ENCODE measurements at places on chromosomes 11 and 22.

DNA sequence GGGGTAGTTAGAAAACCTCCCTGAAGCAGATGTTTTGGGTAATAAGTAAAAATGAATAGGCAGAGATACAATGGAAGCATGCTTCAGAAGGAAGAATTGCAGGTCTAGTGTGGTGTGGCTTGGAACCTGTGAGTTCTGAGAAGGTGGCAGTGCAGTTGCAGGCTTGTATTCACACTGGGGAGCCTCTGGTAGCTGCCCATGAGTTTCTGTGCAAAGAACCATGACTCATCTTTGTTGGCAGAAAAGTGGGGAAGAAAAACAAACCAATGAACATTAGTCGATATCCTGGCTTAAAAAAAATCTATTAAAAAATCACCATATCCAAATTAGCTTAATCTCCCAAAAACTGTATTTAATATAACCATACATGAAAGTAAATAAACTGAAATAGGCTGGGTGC lies 232.6 kb downstream of the FAT3 start:
- DNase-seq: no peak

GRCh38 chr11:5690736-5691135 lies 1.1 kb downstream of the TRIM22 start:
- DNase-seq: no peak

GRCh38 chr11:103228807-103229206 lies 119.6 kb downstream of the DYNC2H1 start:
- no peak for DNase-seq

GRCh38 chr11:31641477-31642062 lies 132.0 kb downstream of the ELP4 start:
- no peak for DNase-seq

- DNase-seq: no peak
Measured at GRCh38 chr11:6640036-6640984, 15.3 kb downstream of the DCHS1 start.

DNA sequence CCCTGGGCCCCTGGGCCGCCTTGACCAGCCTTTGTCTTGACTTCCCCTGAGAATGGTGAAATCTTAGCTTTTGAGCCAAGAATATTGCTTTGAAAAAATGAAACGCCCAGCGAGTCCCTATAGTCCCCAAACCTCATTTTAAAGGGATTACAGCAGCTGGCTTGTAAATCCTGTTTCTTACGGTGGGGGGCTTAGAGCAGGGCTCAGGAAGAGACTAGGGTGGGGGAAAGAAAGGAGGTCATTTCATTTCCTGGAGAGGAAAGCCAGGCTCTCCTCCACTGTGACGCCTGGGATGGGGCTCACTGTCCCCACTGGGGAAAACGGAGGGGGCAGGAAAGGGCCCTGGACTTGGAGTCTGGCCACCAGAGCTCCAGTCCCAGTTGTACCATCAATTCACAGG lies 72.2 kb upstream of the ALX4 start:
- DNase-seq: no peak

- no peak for DNase-seq
Measured at GRCh38 chr11:107493117-107493516, 35.5 kb upstream of the CWF19L2 start.

- DNase-seq: no peak
Measured at GRCh38 chr11:101264306-101264705, 134.7 kb upstream of the PGR start.

DNA sequence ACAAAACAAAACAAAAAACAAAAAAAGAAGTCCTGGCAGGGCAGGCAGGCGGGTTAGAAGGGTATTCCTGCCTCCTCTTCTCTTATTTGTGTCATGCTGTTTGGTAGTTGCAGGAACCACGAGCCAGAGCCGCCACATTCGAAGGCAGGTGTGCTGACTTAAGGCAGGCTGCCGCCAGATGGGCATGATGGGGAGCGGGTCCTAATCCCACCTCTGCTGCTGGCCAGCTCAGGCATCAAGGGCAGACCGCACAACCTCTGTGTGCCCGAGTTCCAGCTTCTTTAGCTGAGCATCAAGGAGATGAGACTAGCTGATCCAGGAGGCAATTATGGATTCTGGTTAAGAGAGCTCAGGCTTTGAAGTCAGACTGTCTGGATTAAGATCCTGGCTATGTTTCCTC lies 12.1 kb downstream of the OAF start:
- DNase-seq: no peak

GRCh38 chr11:36899800-36900199 lies 301.8 kb upstream of the RAG2 start:
- DNase-seq: no peak

GRCh38 chr11:92967867-92968266 lies 1.6 kb upstream of the MTNR1B start:
- no peak for DNase-seq

GRCh38 chr11:129364143-129364654 lies 11.4 kb upstream of the BARX2 start:
- DNase-seq: peak; percentile 51

DNA sequence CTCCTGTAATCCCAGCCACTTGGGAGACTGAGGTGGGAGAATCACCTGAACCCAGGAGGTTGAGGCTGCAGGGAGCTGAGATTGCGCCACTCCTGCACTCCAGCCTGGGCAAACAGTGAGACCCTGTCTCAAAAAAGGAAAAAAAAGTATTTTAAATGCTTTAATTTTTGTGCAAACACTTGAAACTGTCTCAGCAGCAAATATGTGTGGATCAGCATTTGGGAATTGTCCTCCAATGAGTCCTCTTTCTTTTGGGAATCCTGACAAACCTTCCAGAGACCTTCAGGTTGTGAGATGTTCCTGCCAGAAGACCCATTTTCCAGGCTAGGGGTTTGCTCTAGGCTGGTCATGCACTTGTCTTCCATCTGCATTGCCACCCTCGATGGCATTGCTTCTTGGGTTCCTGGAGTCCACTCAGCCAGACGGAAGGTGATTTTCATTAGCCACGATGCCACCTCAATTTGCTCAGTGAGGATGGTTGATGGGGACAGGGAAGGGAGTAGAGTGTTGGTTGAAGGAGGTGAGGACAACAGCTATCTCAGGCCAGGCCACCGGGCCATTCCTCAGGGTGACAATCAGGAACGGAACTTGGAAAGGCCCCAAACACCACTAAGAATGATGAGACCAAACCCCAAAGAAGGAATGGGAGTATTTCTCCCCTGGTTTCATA lies 55.4 kb downstream of the ST14 start:
- no peak for DNase-seq

GRCh38 chr11:122137078-122137793 lies 21.2 kb upstream of the BLID start:
- DNase-seq: no peak

GRCh38 chr11:47536915-47537314 lies 16.0 kb downstream of the CELF1 start:
- no peak for DNase-seq

- no peak for DNase-seq
Measured at GRCh38 chr11:112518371-112518770, 257.7 kb upstream of the PLET1 start.

DNA sequence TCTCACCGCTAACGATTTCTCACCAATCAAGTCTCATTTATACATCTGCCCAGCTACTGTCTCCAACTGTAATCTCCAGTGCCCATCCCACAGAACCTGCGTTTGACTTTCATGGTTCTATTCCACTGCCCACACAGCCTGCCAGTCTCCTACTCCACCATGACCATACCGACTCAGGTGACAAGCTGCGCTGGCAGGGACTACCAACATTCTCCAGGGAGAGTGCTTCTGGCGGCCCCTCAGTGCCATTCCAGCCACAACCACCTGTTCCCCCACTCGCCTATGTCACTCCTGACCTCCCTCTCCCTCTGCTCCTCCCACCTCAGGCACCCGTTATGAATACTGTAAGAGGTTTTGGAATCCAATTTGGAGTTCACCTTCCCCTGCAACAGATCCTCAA lies 108.5 kb upstream of the BID start:
- no peak for DNase-seq

DNA sequence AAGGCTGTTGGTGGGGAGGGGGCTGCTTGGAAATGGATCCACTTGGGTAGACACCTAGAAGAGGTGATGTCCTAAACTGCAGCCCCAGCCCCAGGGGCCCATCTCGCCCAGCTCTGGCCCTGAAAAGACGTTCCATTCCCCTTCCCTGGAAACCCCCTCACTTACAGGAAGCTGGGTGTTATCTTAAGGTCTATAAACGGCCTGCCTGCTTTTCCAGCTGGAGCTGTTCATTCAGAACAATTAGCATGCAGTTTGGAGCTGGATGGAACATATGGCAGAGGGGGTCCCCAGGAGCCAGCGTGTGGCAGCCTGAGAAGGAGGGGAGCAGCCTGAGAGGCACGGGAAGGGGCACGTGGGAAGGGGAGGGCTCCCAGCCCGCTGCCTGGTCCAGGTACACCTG lies 139.6 kb downstream of the PKNOX2 start:
- DNase-seq: no peak

DNA sequence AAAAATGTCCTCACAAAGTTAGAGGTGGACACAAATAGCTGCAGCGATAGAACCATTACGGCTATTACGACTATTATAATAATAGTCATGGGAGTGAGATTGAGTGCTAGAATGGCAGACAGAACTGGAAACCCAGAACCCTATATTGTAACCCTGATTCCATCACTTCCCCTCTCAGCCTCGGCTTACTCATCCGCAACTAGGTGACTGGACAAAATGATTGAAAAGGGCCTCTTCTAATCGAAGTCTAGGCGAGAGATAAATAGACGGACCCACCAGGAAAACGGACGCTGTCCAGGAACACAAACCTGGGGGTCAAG lies 629 bp downstream of the PSMA1 start:
- DNase-seq: no peak

GRCh38 chr22:37610480-37611129 lies 2.0 kb downstream of the GGA1 start:
- DNase-seq: no peak

DNA sequence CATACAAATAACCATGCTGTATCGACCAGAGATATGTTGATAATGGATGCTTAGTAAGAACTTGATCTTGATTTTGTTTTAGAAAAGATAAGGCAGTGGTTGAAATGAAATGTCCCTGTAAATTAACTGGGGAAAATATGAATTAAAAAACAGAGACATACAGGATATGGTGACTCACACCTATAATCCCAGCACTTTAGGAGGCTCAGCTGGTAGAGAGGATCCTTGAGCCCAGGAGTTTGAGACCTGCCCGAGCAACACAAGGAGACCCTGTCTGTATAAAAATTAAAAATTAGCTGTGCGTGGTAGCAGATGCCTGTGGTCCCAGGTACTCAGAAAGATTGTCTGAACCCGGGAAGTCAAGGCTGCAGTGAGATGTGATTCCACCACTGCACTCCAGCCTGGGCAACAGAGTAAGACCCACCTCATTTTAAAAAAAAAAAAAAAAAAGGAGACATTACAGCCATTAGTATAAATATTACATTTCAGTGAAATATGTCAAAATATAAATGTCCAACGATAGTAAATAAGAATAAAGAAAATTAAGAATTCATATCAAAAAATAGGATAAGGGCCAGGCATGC lies 4.6 kb downstream of the PICALM start:
- no peak for DNase-seq

DNA sequence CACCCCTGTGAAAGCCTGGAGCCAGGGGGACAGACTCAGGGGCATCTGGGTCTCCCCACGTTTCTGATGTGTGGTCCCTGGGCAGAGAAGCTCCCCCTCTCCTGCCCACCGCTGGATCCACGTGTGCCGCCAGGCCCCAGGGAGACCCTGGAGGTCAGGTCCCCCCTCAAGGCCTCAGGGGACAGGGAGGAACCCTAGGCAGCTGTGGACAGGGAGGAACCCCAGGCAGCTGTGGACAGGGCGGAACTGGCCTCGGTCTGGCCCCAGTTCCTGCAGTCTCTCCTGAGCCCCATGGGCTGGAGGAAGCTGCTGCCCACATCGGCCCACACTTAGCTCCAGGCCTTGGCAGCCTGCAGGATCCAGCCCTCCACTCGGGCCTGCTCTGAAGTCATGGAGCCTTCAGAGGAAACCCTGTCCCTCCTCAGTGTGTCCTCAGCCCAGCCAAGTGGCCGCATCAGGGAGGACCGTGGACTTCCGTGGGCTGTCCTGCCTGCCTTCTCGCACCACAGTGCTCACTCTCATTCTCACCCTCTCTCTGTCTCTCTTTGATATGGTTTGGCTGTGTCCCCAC lies 127.7 kb downstream of the BRD1 start:
- DNase-seq: no peak

DNA sequence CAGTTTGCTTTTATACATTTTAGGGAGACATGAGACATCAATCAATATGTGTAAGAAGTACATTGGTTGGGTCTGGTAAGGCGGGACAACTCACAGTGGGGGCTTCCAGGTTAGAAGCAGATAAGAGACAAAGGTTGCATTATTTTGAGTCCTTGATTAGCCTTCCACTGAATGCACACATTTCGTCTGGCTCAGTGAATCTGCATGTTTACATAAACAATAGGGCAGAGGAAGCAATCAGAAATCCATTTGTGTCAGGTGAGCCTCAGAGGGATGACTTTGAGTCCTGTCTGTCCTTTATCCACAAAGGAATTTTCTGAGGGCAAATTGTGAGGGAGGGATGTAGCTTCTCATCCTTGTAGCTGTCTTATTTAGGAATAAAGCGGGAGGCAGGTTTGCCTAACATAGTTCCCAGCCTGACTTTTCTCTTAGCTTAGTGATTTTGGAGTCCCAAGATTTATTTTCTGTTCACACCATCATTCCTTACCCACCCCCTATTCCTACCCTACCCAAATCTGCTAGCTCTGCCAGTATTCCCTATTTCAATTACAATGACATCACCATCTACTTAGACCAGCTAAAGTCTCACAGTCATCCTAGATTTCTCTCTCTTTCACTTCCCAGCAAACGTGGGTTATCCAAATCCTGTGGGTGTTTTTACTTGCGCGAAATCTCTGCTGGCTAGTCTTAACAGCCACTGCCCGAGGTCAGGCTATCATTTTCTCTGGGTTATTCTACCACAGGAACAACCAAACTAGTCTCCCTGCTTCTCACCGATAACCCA lies 2.9 kb downstream of the SC5D start:
- DNase-seq: no peak

GRCh38 chr22:49488943-49489342 lies 338.7 kb downstream of the BRD1 start:
- no peak for DNase-seq

GRCh38 chr11:117444711-117445658 lies 117.3 kb downstream of the CEP164 start:
- no peak for DNase-seq

DNA sequence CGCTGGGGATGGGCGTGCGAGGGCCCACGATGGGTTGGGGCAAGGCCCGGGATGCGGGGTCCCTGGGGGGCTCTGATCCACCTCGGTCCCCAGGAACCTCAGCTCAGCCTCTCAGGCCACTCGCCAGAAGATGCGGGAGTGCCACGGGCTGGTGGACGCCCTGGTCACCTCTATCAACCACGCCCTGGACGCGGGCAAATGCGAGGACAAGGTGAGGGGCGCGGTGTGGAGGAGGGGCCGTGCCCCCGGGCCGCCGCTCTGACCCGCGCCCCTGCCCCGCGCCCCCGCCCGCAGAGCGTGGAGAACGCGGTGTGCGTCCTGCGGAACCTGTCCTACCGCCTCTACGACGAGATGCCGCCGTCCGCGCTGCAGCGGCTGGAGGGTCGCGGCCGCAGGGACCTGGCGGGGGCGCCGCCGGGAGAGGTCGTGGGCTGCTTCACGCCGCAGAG lies 6.3 kb downstream of the PKP3 start:
- peak; percentile 3 for DNase-seq

GRCh38 chr11:25535467-25536272 lies 796.3 kb upstream of the ANO3 start:
- DNase-seq: no peak
